ENCODE measurements at places on chromosomes 7 and 10.
A peak's percentile ranks its signal among the peaks of the same experiment; 100 is the strongest.

DNA sequence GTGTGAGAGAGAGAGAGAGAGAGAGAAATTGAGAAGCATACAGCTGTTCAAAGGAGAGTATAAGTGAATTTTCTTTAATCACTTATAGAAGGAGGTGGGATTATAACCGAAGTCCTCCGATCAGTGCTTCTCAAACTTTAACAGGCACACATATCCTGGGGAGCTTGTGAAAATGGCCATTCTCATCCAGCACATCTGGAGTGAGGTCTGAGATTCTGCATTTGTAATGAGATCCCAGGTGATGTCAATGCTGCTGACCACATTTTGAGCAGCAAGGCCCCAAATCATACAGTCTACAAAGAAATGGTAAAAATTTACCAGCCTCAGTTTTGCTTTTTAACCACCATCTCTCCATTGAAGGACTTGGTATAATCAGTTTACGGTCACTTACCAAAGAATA, 219.0 kb downstream of the PTEN start:
- DNase-seq = no peak

DNA sequence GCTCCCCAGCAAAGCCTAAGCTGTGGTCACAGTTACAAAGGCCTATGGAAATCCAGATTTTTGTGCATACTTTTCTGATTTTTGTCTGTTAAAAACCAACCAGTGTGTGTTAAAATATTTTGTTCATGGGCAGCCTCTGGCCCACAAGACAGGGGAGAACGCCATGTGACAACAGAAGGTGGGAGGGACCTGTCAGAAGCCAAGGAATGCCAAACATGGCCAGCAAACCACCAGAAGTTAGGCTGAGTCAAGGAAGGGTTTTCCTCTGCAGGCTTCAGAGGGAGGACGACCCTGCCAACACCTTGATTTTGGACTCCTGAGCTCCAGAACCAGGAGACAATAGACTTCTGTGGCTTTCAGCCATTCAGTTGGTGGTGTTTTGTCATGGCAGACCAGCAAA, 127.3 kb downstream of the CUL2 start:
- no peak for DNase-seq

- no peak for DNase-seq
Measured at GRCh38 chr10:78445308-78445707, 411.6 kb downstream of the RPS24 start.

GRCh38 chr7:150520145-150520544, 5.5 kb downstream of the GIMAP7 start:
- no peak for DNase-seq

DNA sequence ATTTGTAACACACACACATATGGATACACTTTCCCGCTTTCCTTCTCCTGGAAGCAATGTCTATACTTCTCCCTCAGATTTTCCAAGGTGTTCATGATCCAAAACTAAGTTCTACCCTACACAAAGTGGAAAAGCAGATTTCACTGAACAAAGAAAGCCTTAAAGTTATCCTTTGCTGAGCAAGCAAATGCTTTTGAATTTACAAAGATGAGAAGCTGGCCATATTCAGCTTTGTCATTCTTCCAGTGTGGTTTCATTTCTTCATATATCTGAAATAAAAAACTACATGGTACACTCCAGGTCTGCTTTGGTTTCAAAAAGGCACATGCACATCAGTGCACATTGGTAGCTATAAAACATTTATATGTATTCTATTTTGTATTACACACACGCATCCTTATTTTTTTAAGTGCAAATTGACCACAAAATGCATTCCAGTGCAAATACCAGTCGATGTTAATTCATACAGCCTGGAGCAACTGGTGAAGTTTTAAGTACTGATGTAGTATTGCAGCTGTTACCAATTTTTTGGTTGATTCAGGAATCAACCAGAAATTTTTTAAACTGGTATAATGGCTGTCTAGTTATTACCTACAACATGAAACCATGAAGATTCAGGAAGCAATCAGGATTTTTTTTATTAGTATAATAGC, 65.5 kb upstream of the SRPK2 start:
- DNase-seq = no peak

DNA sequence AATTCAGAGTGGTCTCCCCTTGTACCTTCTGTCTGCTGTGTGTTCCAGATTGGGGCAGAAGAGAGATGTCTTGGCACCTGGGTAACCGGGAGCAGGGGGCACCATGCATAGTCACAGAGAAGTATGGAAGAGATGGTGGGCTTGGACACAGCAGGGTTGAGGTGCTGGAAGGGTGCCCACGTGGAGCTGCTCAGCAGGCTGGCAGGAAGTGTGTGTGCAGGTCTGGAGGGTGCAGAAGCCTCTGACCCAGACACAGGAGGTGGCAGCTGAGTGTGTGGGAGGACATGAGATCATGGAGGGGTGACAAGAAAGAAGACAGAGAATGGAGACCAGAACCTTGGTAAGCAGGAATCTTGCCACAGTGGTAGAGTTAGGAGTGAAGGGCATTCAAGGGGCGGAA, 42.3 kb upstream of the DUSP5 start:
- DNase-seq = peak; percentile 22

- DNase-seq = no peak
Measured at GRCh38 chr7:143901332-143901667, 676 bp downstream of the TCAF1 start.

DNA sequence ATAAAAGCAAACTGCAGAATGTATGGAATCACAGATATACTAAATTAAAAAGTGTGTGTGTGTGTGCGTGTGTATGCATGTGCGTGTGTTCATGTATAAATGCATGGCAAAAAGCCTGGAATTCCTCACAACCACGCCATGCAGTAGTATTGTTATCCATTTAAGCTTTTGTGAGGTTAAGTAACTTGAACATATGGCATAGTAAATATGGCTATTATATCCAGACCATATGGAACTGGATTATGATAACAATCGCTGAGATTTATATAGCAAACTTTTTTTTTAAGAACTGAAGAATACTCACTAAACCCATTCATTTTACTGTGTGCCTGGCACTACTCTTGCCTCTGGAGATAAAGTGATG, 22.3 kb upstream of the NANOS1 start:
- DNase-seq = no peak

- no peak for DNase-seq
Measured at GRCh38 chr7:99762680-99763327, 21.2 kb downstream of the CYP3A4 start.

DNA sequence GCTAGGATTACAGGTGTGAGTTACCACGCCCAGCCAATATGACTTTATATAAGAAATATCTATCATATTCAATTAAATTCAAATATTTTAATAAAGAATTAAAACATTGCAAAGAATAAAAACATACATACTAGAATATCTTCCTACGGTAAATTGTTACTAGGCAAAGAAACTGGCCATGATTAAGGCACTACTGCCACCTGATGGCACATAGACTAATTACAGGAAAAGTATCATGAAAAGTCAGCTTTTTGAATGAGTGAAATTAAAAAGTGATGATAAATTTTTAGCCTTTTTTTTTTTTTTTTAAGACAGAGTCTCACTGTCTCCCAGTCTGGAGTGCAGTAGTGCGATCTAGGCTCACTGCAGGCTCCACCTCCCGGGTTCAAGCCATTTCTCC, 30.9 kb downstream of the MRPS33 start:
- no peak for DNase-seq

GRCh38 chr10:127888521-127889312, 4.0 kb downstream of the CLRN3 start:
- DNase-seq = no peak

DNA sequence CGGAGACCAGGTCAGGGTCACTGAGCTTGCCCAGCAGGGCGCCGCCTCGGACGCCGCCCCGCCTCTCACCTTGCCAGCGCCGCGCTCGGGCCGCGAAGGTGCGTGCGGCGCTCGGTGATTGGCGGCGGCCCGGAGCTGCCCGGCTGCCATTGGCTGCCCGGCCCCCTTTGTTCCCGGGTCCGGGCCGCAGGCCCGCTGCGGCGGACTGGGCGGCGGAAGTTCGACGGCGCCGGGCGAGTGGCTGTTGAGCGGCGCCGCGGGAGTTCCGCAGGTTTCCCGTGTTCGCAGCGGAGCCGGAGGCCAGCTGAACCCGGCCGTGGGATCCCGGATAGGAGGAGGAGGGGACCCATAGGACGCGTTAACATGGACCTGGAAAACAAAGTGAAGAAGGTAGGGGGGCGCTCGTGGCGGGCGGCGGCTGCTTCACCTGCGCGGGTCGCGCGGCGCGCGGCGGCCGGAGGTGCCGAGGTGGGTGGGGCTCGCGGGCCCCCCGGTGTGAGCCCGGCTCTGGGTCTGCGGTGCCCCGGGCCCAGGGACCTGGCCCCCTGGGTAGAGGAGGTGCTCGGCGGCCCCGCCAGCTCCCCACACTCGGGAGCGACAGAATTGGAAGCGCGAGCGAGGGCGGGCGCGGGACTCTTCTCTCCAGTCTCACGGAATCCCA, at the start of gene TES:
TES (plus strand) TSS at position 195 of the 661 bp plus-strand sequence; CDS start at position 364, 169 bp downstream.
- peak; percentile 24 for DNase-seq

DNA sequence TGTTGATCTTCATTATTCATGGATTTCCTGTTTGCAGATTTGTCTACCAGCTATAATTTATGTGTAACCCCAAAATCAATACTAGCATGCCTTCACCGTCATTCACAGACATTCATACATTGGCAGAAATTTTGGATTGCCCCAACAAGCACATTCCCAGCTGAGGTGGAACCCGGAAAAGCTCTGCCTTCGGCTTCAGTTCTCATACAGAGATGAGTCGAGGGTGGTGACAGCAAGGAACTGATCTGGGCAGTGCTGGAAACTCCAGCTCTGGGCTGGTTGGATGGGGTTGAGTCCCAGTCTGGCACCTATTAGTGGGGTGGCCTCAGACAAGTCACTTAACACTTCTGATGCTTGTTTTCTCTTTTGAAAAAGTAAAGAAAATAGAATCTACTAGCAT, 267.5 kb downstream of the SNX13 start:
- DNase-seq = no peak

DNA sequence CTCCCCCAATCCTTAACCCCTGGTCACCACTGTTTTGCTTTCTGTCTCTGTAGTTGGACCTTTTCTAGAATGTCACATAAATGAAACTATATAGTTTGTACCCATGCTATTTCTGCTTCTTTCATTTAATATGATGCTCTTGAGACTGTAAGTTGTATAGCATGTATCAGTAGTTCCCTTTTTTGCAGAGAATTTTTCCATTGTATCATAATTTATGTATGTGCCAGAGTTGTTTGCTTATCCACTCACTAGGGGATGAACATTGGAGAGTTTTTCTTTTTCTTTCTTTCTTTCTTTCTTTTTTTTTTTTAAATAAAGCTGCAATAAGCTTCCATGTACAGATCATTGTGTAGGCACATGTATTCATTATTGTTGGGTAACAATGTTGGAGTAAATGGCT, 544.8 kb downstream of the CNTNAP2 start:
- no peak for DNase-seq

- DNase-seq = no peak
Measured at GRCh38 chr7:28840592-28840995, 117.5 kb downstream of the TRIL start.

DNA sequence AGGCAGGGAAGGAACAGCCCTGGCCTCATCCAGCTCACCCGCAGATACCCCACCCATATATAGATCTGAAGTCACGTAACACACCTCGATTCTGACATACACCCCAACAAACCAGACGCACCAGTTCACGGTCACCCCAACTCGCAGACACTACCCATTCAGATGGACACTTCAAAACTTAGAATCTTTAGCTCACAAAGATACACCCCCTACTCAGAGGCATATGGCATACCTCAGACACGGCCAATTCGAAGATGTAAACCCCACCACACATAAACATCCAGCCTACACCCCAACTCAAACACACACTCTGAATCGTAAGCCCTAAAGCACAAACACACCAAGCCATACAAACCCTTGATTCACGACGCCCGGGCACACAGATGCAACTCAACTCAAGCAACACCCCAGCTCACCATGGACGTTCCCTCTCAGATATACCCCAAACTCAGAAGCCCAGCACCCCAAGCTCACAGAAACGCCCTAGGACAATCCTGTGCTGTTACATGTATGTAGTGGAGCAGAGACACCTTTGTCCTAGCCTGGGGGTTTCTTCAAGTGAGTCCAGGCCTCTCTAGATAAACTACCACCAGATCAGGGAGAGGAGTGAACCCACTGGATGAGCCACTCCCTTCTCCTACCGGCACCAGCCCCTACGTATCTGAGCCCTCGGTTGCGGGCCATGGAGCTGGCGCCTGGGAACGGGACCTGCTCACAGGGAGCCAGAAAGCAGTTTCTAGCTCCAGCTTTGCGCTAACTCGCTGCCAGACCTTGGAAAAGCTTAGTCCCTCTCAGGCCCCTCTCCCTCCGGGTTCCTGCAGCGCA, 8.8 kb downstream of the PSD start:
- DNase-seq = no peak

GRCh38 chr10:71367271-71367670, 29.4 kb upstream of the CDH23 start:
- DNase-seq = no peak

DNA sequence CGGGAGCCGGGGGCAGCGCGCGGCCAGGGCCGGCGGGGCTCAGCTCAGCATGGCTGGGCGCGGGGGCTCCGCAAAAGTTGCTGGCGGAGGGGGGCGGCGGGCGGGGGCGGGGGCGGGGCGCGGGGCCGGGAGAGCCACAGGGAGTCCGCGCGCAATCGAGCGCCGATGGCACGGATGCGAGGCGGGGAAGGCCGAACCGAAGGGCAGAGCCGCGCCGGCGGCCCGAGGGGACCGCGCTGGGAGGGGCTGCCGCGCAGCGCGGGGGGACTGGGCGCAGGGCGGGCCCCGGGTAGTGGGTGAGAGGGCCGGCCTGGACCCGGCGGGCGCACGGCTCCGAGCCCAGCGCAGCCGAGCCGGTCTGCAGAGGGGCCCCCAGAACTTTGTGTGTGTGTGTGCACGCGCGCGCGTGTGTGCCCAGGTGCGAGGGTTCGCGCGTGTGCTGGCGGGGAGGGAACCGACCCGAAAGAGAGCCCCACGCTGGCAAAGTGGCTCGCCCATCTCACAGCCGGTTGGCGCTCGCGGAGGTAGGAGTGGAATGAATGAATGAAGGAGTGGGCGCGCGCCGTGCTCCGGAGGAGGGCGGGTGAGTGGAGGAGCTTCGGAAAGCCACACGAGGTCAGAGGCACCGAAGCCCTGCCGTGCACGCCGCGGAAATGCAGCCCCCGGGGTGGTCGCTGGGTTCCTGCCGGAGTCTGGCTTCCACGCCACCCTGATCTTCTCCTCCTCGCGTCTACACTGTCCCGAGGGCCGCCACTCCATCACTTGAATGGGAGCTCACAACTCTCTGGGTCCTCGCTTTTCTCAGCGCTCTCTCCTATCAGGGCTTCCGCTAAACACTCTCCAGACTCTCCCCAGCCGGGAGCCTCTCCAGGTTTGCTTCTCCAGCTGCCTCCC, at the start of gene HIPK2:
HIPK2 (minus strand) TSS at position 51 of the 894 bp plus-strand sequence. CDS start 375 bp downstream, outside the sequence.
- peak; percentile 51 for DNase-seq

GRCh38 chr7:29854257-29854938, 48.1 kb downstream of the WIPF3 start:
- no peak for DNase-seq

DNA sequence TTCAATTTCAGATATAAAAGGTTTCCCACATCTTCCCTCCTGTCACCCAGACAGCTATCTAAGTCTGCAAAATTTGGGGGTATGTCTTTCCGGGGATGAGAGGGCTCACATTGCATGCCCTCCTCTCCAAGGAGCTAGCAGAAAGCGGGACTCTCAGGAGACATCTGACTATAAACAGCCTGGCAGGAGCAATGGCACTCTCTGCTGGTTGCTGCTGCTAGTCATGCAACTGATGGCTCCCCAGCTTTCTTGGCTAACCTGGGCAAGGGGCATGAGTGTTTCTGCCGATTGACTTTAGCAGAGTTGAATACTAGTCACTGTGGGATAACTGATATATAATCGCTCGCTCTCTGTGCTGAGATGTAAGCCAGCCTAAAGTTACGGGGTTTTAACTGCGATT, 12.0 kb downstream of the TBX20 start:
- DNase-seq = no peak

All from activated CD8-positive, alpha-beta memory T cell treated with anti-CD3 and anti-CD28 coated beads for 4 hours (primary cell).